Neuronal stem cell (in vitro differentiated cells): ENCODE measurements at places on chromosomes 16 and 17.

DNA sequence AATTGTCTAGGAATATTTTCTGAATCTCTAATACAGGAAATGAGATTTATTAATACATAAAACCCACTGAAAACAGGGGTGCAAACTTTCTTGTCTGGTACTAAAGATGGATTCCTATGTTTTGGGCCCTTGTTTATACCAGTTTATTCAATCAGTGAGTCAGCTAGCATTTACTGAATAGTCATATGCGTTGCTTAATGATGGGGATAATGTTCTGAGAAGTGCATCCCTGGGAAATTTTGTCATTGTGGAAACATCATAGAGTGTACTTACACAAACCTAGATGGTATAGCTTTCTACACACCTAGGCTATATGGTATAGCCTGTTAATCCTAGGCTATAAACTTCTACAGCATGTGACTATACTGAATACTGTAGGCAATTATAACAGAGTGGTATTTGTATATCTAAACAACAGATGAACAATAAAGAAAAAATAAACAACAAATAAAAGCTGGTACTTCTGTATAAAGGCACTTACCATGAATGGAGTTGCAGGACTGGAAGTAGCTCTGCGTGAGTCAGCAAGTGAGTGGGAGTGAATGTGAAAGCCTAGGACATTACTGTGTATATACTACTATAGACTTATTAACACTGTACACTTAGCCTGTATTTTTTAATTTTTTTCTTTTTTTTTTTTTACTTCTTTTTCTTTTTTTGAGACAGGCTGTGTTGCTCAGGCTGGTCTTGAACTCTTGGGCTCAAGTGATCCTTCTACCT lies 63.7 kb downstream of the SIAH1 start:
- DNase-seq = no peak

DNA sequence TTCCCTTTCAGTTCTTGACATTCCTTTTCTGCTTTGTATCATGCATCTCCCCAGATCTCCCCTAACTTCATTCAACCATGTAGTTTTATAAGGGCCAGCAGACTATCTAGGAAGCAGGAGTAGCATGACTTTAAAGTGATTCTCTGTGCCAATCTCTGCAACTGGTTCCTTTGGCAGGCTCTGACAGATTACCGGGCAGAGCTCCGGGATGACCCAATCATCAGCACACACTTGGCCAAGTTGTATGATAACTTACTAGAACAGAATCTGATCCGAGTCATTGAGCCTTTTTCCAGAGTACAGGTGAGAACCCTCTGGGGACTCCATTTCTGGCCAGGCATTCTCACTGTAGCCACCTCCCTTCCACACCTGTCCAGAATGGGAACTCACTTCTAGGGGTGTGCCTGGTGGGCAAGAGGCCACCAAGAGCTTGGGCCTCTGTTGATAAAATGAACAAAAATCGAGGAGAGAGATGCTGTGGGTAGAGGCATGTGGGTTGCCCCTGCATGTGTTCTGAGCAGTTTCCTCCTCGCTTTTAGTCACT lies 7.6 kb upstream of the CDK5R1 start:
- DNase-seq = no peak

DNA sequence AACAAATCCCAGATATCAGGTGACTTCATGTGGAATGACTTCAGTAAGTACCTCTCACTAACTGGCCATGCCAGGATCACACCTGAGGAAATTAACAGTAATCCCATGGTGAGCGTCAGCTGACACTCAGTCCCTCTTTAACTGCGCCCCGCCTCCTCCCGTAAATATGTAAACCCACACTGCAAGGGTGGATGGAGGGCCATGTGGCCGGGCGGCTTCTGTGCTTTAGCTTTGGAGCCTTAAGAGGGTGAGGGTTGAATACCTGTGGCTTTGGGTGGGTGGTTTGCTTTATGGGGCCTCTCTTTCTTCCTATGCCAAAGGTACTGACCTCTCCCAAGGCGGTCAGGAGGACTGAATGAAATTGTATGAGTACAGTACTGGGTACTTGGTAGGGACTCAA lies 141.7 kb downstream of the MRM1 start:
- DNase-seq = no peak

- no peak for DNase-seq
Measured at GRCh38 chr17:15414532-15415306, 52.7 kb downstream of the CDRT4 start.

- DNase-seq = no peak
Measured at GRCh38 chr17:49165143-49165542, 32.6 kb downstream of the B4GALNT2 start.

DNA sequence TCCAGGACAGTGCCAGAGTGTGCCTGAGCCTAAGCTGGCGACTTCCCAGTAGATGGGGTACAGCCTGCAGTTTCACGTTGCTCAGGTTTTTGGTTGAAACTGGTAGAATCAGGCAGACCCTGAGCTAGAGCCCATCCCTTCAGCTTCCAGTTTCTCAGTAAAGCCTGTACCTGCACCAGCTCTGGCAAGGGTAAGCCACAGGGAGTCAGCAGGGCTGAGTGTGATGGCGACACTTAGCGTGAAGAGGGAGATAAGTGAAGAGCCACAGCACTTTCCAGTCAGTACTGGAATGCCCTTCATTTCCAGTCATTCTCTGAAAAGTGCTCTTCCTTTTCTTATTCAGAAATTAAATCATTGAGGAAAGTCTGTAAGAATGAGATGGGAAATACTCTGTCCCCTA lies 22.4 kb downstream of the PLD6 start:
- no peak for DNase-seq

DNA sequence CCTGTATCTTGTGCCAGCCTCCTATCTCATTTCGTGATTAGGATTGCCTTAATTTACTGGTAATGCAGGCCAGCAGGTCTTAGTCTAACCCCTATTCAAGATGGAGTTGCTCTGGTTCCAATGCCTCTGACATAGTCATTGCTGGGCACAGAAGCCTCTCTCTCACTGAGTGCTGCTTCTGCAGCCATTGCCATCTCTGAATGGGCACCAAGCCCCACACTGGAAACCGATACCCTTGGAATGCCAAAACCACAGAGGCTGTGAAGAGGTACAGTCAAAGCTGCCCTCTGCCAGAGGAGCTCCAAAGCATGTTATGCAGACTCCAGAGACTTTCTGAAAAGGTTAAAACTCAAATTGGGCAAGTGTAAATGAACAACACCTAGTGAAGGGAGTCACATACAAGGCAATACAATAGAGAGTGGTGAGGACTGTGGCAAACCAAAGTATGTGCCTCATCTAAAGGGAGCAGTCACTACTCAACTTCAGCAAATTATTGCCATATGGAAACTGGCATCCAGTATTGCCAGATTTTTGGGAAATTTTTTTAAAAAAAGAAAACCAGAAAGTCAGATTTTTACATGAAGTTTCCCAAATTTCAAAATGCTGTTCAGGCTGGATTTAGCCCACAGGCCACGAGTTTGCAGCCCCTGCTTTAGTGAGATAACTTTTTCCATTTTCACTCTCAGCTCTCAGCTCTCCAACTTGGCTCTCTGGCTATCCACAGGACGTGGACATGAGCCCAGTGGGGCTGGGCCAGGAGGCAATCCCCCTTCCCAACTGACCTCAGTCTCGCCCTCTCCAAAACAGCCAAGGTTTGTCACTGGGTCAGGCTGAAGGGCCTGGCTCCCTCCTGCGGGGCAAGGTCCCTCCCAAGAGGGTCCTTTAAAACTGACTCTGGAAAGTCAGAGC lies 2.1 kb upstream of the MMP2 start:
- no peak for DNase-seq

GRCh38 chr17:19718041-19718612 lies 1.7 kb upstream of the SLC47A2 start:
- no peak for DNase-seq

GRCh38 chr17:76370261-76370993 lies 14.0 kb upstream of the SPHK1 start:
- DNase-seq = no peak

DNA sequence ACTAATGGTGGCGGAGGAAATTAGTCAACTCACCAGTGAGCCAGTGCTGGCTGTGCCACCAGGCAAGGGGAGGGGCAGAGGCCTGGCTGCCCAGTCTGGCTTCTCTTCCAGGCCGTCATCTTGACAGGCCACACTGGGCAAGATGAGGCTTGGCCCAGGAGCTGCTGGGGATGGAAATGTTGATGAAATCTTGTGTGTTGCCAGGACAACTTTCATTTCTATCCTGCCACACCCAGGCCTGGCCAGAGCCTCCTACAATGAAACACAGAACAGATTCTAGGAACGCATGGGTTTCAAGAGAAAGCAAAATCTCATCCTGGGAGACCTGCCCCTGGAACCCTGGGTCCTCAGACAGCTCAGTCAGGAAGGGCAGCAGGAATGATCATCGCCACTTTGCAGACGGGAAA lies 9.3 kb downstream of the HEXIM2 start:
- DNase-seq = no peak

GRCh38 chr16:80007231-80007630 lies 406.7 kb upstream of the MAF start:
- DNase-seq = no peak

DNA sequence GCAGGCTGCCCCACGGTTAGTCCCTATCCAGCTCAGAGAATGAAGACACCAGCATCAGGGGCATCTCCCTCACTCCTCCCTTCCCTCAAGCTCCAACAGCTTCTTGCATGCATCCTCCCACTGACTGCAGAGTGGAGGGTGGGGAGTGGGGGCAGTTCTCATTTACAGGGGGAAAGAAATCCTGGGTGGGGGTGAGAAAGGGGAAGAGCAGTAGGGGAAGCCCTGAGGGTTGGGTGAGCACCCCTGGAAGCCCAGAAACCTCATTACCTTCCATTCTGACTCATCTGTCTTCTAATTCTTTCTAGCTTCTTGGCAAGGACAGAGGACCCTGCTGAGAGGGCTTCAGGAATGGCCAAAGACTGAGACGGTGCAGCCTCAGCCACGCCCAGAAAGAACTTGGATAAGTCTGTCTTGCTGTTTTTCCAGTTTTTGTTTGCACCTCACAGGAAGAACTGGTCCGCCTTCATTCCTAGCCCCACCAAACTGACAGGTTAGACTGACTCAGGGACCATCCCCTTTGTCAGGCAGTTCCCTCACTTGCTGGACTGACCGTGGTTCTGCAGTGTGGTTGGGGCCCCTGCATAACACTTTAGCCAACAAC lies 52.5 kb upstream of the WSB1 start:
- no peak for DNase-seq

DNA sequence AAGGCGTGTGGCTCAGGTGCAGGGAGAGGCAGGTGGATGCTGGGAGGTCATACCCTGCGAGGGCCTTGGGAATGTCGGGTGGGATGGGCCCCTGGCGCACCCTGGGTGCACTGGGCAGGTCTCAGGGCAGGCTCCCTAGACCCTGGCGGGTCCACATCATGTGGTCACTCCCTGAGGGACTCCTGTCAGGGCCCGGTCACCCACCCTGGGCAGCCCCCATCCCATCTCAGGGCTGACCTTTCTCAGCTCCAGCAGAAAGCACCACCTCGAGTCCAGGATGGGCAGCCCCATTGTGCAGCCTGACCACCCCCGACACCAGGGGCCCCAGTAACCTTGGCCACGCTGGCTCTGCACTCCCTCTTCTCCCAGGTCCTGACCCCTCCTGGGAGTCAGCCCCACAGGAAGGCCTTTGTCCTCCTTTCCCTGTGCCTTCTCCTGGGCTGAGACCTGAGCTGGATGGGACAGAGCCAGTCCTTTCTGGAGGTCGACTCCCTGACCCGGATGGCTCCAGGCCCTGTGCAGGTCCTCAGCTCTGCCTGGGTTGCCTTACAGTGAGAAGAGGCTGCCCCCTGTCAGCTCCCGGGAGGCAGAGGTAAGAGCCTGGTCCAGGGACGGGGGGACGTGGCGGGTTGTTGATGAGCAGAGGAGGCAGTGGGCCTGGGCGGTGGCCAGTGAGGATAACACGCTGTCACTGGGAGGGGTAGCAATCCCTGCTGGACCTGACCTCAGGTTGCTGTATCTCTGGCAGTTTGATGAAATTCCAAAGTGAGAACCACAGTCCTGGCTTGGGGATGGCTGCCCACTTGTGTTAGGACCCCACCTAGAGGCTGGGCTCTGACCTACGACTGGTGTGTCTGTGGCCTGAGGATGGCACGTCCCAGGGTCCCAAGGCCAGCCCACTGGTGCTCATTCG lies 77.9 kb downstream of the GOSR1 start:
- no peak for DNase-seq

GRCh38 chr16:77961814-77962213 lies 60.5 kb upstream of the CLEC3A start:
- DNase-seq = no peak

GRCh38 chr17:18258356-18259038 lies at the start of gene FLII:
FLII (minus strand) TSS chr17:18258738; CDS start chr17:18258690, 48 bp downstream.
- peak; percentile 63 for DNase-seq

GRCh38 chr17:2828397-2829038 lies 32.3 kb downstream of the RAP1GAP2 start:
- DNase-seq = peak; percentile 71

DNA sequence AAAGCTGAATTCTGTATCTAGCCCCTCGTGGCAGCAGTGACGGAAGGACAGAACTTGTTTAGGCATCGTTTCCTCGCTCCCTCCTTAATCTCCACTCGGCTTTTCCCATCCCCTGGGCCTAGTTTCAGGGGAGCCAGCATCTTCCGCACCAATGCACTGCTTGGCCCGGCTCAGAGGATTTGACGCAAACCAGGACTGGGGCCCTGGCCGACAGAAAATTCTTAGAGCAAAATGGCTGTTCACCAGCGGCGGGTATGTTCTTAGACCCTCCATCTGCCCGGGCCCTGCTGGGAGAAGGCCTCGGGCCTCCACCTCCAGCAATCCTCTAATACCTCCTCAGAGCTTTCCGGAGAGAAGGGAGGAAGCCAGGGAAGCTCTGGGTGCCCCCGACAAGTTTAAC lies 54.6 kb downstream of the TBC1D16 start:
- no peak for DNase-seq

GRCh38 chr16:56347166-56347565 lies 78.2 kb downstream of the AMFR start:
- DNase-seq = no peak

GRCh38 chr16:84730406-84731106 lies 30.8 kb downstream of the USP10 start:
- no peak for DNase-seq

- no peak for DNase-seq
Measured at GRCh38 chr16:27550582-27550920, 607 bp downstream of the KATNIP start.

GRCh38 chr17:63066158-63066813 lies 100.3 kb downstream of the TANC2 start:
- DNase-seq = no peak

DNA sequence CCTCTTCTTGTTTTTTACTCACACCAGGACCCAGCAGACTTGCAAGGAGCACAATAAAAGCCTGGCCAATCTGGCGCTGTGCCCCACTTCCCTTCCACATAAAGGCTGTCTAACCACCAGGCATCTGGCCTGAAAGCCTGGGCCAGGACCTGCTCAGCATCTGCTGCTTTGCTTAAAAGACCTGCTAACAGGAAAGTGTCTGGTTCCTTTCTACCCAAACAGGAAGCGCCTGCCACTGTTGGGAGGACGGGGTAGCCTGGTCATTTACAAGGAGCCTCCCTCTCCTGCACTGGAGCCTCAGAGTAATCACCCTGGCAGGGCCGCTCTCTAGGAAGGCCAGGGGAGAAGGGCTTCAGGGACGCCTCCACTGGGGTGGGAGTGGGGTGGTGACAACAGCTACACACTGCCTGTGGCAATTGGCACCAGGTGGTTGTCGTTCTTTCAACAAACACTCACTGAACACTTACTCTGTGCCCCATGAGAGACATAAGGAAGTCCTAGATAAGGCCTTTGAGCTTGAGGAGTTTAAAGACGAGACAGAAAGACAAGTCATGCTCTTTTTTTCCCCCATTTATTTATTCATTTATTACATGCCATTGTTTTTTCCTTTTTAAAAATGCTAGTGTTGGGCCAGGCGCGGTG lies 6.3 kb upstream of the MMP28 start:
- DNase-seq = no peak

GRCh38 chr17:47057830-47058229 lies 78.8 kb upstream of the RPRML start:
- no peak for DNase-seq

GRCh38 chr17:13953841-13954240 lies 115.5 kb upstream of the COX10 start:
- no peak for DNase-seq
